Effector memory CD8-positive, alpha-beta T cell (primary cell): ENCODE measurements at places on chromosomes 7 and 10.

DNA sequence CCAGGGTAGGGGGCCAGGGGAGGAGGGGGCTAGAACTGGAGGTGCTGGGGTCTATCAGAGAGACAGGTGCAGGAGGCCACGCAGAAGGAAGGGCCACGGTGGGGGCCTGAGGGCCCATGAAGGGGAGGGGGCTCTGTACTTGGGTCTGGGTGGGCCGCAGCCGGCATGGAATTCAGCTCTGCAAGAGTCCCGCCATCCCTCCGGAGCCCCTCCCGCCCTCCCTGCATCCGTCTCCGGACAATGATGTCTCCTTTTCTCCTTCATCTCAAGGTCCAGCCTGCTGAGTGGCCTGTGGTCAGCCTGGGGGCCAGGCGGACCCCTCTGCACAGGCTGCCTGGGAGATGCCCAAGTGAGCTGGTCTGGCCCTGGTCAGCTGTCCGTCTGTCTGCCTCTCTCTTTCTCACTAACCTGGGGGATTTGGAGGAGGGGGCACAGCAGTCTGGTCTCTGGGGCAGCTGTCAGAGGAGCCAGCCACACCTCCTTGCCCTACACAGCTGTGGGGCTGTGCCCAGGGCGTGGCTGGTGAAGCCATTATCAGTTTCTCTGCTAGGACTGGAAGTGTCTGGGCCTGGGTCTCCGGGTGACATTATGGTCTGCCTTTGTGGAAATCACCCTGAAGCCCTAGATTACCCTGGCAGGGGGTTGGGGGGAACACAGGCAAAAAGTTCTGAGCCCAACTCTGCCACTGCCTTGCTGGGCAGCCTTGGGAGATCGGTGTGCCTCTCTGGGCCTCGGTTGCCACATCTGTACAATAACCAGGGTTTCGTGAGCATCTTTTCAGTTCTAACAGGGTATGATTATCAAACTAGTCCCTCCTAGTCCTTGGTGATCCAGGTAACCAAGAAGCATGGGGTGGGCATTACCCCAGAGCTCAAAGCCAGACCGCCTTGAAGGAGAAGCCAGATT is 19.0 kb upstream of the HSPB1 start:
- DNase-seq: no peak

DNA sequence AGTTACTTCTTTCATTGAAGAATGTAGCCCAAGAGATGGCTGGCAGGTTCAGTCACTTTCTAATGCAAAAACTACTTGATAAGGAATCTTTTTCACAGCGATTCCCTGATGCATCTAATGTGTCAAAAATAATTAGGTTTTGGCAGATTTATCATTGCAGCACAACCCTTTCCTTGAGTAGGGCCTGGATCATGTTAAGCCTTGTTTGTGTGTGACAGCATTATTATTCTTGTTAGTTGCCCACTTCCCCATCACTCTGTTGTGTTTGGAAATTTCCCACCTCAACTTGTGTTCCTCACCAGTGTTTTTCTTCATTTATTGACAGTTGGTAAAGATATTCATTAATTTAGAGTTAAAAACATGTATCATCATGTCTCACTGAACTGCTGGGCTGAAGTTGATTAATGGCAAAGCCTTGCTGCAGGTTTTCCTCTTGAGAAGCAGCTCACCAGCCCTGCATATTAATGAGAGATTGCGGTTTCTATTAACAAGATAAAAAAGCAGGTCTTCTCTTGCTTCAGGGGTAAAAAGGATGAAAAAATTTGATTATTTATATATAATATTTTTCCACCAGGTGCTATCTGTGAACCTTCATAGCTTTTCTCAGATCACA is 233.3 kb upstream of the MDFIC start:
- DNase-seq: no peak

- DNase-seq: no peak
Observed at GRCh38 chr7:4816419-4817080, 41.1 kb downstream of the AP5Z1 start.

DNA sequence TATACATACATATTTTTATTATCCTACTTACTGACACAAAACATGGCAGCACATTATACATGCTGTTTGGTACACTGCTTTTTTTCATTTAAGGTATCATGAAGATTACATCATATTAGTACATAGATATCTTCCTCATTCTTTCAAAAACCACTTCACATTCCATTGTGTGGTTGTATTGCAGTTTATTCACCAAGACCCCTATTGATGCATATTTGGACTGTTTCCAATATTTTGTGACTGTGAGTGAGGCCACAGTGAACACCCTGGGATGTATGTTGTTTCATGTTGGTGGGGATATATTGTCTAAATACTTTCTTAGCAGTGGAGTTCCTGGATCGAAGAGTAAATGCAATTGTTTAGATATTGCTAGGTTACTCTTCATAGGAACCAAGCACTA is 39.0 kb downstream of the TFAM start:
- DNase-seq: no peak

GRCh38 chr7:50584793-50585408 is 19.7 kb upstream of the DDC start:
- DNase-seq: no peak
